ENCODE measurements at places on chromosomes 4 and X. TPM values are rescaled to one million over a fixed set of nuclear protein-coding genes. Genes with fewer than 3 reads are reported as not detected.

PAGE4 gene
- not detected for polyA plus RNA-seq

ADAM29 gene
- 0.29 TPM for polyA plus RNA-seq

VSIG1 gene
- polyA plus RNA-seq = 0.09 TPM

NPY2R gene
- polyA plus RNA-seq = not detected

All from naive B cell (primary cell).